Psoas muscle (tissue), 8 donors: ENCODE measurements at places on chromosomes 3 and 15.
A peak's percentile ranks its signal among the peaks of the same experiment; 100 is the strongest.

- DNase-seq: no peak
Observed at GRCh38 chr15:71391421-71392088, 276.3 kb downstream of the THSD4 start.

DNA sequence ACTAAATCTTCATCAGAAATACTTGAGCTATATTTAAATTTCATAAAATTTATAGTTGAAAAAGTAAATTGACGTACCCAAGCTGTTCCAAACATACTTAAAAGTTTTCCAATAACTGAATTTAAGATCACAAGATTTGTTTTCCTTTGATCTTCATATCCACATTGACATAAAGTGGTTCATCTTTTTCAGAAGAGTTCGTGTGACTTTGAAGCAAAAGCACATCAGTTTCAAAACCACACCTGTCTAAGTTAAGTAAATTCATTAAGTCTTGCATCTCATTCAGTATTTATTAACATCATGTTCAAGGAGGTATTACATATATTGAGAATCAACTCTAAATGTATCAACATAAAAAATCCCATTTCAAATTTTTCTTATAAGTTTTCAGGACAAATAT, 79.5 kb downstream of the BFSP2 start:
- DNase-seq: no peak

- DNase-seq: no peak
Observed at GRCh38 chr15:71495398-71495780, 315.0 kb upstream of the NR2E3 start.

DNA sequence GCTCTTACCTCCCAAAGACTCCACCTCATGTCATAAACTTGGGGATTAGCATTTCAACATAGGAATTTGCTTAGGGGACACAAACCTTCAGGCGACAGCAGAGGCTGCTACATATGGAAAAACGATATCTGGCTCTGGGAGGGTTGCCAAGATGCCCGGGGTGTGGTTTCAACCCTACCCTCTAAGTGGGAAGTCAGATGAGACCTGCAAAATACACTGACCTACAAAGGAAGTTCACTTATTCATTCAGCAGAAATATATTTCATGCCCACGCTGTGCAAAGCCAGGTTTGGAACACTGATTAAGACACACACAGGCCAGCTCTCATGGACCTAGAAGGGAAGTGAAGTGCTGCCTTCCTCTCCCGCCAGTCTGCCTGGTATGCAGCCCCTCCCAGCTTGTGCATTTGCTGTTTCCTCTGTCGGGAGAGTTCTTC, 239.3 kb downstream of the FEZF2 start:
- peak; percentile 84 for DNase-seq

- no peak for DNase-seq
Observed at GRCh38 chr15:39300451-39301153, 280.3 kb upstream of the THBS1 start.
